ENCODE measurements at places on chromosomes 7 and 10.

DNA sequence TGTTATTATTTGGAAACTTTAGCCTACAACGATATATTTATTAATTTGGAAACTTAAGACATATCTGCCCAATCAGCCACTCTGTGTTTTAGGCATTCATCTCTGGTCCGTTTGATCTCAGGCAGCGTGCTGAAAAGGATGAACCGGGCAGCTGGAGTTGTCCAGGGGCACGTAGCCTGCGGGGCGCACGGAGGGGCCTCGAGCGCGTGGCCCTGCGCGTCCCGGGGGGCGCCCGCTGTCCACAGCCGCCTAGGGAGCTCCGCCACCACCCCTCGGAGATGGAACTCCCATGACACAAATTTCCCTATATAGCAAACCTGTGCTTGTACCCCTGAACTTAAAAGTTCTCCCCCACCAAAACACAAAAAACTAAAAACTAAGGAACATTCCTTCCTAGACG lies 24.3 kb upstream of the MKI67 start:
- DNase-seq: no peak

DNA sequence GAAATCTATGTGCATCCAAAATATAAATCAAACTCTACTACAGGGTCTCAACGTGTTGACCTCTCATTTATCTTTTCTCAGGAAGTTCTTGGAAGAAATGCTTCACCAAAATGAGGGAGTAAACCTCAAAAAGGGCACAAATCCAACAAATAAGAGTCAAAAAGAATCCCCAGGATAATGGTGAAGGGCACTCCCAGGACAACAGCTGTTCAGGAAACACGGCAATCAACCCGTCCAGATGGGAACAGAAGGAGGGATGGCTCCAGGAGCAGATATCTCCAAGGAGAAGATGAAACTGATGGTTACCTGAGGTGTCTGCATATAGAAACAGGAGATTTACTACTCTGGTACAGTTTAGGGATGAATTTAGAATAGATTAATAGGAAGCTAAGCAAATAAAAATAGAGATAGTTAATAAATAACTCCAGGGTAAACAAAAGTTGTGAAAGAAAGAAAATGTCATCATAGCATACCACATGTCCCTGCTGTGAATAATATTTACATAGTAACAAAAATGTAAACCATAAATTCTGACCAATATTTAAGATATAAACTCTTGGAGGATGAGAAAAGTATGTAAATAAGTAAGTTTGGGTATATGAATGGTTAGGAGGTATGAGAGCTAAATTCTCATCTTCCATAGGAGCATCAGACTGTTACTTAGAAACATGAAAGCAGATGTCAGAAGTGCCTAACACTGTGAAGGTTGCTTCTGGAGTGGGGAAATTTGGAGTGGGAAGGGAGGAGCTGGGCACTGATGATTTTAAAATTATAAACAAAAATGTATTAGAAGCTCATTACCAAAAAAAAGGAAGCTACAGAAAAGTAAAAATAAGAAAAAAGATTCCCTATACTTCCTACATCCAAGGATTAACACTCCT lies 237.5 kb upstream of the HPS1 start:
- no peak for DNase-seq

- no peak for DNase-seq
These were observed 90.5 kb downstream of the CDC14C start for GRCh38 chr7:49014870-49015269.

DNA sequence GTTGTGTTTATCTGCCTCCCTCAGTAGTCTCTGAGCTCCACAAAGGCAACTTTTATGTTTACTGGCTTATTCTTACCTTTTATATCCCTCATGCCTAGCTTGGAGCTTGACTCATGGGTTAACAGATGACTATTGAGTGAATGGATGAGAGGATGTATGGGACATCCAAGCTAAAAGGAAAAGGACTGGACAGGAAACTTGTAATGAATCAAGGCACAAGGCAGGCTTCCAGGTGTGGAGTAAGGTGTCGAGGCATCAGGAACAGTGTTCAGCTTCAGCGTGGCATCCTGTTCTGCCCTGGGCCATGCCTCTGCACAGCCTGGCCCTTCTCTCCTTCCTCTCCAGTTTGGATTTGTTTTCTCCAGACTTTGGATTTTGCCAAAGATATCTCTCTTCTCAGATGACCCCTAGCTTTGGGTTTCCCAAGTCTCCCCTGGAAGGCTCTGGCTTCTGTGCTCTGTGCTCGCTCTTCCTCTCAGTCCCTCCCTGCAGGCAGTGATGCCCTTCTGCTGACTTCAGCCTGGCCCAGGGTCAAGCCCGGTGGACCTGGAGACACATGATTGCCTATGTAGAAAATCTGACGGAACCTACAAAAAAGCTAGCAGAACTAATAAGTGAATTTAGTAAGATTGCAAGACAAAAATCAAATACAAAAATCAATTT lies 367.3 kb downstream of the CXCL12 start:
- DNase-seq: no peak

DNA sequence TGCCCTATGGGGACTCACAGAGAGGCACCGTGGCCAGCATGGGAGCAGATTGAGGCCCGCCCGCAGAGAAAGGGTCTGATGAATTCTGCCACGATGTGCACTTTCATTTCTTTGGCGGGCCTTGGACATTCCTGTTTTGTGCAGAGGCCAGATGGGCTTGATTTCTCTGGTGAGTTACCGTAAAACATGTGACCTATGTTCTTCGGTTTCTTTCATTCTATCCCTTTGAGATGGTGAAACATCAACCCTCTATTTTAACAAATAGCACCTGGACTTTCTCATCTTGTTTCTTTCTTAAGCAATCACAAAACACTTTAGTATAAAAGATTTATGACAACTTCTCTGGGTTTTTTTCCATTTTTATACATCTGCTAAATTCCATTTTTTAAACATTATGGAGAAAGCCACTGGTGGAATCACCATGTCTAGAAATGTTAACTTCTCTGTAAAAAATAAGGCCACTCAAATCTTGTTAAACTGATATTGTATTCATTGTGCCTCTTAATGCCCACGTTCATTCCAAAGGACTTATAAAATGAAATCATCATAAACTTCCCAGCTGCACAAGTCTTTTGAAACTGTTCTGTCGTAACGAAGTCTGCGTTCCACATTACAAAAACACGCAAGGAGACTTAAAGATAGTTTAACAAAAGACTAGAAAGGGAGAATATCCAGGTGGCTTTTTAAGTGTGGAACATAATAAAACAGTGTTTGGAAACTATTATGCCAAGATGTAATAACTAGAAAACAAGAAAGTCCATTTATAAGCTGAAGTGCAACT lies 21.4 kb upstream of the ODAD2 start:
- no peak for DNase-seq

- DNase-seq: no peak
These were observed 522.9 kb downstream of the PARD3 start for GRCh38 chr10:34292194-34292565.

DNA sequence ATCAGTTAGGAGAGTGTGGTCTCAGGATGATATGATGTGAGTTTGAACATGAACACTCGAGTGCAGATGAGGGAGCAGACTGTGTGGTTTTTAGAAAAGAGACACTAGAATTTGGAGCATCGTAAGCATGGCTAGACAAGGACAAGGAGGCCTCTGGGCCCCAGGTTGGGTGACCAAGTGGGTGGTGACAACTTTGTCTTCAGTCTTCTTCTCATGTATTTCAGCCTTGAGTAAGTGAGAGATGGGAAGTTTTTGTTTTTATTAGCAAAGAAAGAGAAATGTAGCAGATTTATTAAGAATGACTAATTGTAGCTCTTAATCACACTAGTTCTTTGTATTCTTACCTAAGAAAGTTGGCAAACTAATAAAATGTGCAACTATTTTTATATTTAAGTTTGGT lies 16.3 kb downstream of the TES start:
- no peak for DNase-seq

DNA sequence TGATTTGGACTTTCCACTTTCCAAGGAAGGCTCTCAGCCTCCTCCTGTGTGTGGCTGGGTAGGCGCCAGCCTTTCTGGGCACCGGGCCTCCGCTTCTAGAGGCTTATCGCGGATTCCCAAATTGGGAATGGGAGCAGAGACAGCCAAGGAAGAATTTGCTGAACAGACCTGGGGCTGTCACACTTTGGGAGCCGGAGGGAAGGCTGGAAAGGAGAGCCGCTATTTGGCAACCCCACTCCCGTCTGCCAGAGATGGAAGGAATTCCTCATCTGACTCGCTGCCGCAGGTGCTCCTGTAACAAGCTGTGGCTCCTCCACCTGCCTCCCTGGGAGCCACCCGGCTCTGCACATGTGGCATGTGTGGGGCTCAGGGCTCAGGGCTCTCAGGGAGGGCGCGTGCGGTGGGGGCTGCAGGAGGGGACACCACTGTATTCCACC lies 50.8 kb upstream of the ECHDC3 start:
- no peak for DNase-seq

GRCh38 chr7:127913686-127914085 lies 117.6 kb downstream of the LRRC4 start:
- DNase-seq: no peak

GRCh38 chr7:2641406-2642393 lies 9.9 kb downstream of the TTYH3 start:
- no peak for DNase-seq

DNA sequence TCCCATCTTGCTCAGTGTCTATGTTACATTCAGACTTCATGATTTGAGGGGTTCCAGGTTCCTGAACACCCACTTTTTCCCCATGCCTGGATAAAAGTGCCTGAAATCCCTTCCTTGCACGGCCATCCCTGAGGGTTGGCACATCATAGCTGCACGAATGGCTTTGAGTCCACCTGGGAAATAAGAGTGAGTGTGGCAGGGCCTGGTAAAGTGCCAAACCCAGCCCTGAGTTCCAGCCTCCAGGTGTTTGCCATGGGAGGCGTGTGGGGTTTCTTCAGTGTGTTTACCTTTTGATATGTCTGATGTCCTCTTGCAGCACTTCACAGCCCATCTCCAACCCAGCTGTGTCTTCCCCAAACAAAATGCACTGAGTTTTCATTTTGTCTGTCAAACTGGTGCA lies 145.7 kb downstream of the PAXIP1 start:
- no peak for DNase-seq

- no peak for DNase-seq
These were observed 96.9 kb downstream of the SORBS1 start for GRCh38 chr10:95464280-95464679.

DNA sequence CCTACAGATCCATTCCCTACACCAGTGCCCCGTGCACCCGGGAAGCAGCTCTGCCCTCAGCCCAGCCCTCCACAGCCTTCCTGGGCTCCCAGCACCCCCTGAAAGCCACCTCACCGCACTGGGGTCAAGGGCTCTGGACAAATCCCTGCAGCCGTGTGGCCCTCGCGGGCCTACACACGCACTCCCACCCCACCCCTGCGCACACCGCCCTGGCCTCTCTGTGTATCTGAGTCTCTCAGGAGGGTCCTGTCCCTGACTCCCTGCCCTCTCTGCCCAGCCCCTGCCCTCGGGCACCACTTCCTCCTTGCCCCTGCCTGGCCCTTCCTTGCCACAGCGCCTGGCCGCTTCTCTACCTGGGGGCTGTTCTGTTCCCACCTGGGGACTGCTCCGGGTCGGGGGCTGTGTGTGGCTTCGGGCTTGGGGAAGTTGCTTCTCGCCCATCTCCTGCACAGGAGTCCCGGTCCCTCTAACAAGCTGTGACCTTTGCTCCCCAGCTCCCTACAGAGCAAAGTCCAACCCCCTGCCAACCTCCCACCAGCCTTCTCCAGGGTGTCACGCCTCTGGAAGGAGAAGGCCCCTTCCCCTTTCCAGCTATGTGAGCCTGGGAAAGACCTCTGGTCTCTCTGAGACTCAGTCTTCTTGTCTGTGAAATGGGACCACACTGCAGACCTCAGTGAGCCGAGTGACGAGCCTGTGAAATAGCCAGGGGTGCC lies 1.5 kb downstream of the TMEM184A start:
- no peak for DNase-seq
